ENCODE measurements at places on chromosomes 4 and X.

DNA sequence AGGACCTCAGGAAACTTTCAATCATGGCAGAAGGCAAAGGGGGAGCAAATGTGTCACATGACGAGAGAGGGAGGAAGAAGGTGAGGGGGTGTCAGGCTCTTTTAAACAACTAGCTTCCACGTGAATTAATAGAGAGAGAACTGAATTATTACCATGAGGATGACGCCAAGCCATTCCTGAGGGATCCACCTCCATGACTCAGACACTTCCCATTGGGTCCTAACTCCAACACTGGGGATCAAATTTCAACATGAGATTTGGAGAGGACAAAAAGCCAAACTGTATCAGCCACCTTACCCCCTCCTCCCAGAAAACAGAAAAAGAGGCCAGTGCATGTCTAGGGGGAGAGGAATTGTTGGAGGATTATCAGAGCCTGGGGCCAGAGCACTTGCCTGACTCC lies 40.4 kb upstream of the LAS1L start:
- DNase-seq = no peak

GRCh38 chr4:18815779-18816173 lies 794.2 kb upstream of the LCORL start:
- DNase-seq = no peak

DNA sequence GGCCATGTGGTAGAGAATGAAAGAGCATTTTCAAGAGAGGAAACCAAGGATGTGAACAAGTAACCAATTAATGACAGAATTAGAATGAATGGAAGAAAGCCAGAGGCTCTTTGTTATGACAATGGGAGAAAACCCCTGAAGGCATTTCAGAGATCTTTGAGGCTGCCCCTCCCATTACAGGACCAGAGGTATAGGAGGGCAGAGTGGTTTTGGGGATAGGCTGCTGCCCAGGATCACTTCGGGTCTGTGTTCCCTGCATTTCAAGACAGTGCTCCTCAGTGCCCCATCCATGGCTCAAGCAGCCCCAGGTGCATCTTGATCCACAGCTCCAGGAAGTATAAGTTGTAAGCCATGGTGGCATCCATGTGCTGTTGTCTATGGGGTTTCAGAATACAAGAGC lies 124.0 kb upstream of the HPF1 start:
- no peak for DNase-seq

DNA sequence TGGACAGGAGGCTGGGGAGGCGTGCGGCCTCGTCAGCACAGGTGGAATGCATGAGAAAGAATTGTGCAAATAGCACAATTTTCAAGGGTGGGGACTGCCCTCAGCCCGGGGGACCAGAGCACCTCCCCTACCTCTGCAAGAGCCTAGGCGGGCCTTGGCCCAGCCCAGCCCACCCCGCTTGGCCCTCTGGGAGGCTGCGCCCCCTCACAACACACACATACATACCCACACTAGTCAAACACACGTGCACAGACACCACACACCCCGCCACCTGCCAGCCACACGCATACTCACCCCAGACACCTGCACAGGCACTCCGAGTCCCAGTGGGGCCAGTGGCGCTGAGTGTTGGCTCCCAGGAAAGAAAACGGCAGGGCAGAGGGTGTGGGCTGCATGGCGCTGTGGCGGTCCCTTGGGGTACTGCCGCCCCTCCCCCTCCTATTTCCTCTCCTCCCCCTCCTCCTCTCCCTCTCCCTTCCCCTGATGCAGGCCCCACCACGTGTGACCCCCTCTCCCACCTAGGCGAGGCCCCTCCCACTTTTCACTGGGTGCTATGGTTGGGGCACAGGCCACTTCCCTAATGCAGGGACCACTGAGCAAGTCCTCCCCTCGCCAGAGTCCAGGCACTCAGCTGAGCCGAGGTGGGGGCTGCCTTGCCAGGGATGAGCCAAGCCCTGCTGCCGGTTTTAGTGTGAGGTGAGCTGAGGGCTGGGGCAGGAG lies 84.5 kb downstream of the FAM53A start:
- DNase-seq = no peak

- DNase-seq = no peak
These were observed 1050.0 kb downstream of the ADGRL3 start for GRCh38 chr4:62250100-62250499.

DNA sequence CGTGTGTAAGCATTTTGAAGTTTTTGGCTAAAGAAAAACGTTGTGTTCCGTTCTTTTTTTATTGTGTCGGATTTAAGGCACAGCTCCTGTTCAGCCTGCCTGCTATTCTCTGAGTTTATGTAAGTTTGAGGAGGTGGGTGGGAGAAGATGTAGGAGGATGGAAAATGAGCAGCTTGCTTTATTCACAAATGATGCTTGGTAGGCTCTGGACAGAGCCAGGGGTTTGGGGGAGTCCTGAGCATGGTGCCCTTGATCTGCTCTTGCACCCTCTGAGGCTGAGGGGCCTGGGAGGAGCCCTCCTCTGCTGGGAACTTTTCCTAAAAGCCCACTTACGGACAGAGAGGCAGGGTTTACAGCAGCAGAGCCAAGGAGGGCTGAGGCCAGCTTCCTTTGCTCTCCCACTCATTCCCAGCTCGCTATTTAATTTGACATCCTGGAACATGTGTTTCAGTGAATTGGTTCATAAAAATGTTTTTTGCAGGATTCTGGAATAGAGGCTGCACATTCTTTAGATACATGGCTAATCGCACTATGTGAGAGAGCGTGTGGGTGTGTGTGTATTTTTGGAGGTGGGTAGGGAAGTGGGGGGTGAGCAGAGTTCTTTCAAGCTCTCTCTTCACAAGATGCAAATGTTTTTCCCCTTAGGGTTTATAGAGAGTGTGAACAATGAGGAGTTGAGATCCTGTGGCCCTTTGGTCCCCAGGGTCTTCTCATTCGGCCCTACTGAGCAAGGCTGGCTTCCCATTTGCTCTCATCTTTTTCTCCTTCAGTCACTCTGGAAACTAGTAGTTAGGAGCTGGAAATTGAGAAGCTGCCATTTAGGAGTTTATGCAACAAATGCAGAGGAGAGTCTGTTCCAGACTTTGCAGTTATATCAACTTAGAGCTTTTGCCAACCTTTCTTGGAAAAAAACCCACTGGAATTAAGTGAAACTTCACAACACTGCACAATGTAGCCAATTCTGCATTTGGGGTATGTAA lies 32.1 kb downstream of the TMEM131L start:
- no peak for DNase-seq

- DNase-seq = no peak
These were observed 34.5 kb upstream of the MAP3K15 start for GRCh38 chrX:19549838-19550237.

DNA sequence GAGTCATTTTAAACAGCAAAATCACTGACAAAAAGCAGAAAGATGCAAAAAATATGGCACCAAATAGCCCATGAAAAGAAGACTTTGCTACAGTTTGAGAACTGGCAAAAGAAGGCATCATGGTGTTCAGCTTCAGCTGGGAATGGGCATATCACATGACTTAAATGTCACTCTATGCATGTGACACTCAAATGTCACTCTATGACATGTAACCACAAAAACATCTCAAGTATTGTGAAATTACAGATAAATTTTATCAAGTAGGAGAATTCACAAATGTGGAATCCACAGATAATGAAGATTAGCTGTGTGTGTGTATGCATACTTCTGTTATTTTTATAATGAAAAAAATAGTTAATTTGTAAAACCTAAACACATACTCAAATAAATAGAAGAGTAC lies 81.9 kb downstream of the ATP10D start:
- DNase-seq = no peak

Data from kidney epithelial cell (primary cell).